ENCODE measurements at places on chromosomes 6 and 20.

DNA sequence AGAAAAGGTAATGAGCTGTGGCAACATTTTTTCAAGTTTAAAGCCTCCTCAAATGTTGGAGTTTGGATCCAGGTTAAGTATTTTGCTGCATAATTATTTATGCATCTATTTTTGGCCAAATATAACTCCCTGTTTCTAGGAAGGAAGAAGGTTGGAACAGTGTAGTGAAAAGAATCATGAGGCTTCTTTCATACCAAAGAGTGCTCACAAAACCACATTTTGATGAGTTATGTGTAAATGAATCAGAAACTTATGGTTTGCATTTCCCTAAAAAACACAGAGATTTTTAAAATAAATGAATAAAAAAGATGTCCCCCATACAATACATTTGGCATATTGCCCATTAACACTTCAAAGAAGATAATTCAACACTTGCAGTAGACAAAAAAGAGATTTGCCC is 246.9 kb upstream of the PRDM1 start:
- no peak for DNase-seq

- DNase-seq = no peak
Observed at GRCh38 chr20:53621482-53622246, 28.0 kb upstream of the ZNF217 start.

DNA sequence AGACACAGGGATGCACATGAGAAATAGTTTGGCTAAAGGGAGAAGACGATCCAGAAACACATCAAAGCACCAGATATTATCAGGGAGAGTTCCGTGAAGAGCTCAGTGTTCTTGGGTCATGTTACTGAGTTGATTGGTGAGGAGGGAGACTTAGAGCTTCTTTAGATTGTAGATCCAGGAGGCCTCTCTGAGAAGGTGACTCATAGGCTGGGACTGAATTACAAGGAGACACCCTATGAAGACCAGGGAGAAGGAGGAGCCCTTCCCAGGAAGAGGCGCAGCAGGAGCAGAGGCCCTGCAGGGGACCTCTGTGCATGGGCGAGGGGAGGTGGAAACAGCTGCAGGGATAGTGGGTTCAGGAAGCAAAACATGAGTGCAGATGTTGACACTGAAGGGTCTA is 196.5 kb downstream of the SLC24A3 start:
- DNase-seq = no peak

GRCh38 chr6:121436960-121437850 is 1.8 kb downstream of the GJA1 start:
- no peak for DNase-seq

Measured in activated T-helper 2 cell treated with anti-CD3 and anti-CD28 coated beads, Interferon-gamma antibody, Interleukin-2, Interleukin-4, amounts not matched to agents 10 μg/mL and 5 μg/mL and 100 μg/mL, durations not matched to agents 14 hours and 24 hours and 36 hours (primary cell).